T47D (cell line): ENCODE measurements at places on chromosomes 16 and 17.

GRCh38 chr16:70421473-70422311, 17.2 kb downstream of the ST3GAL2 start:
- DNase-seq = no peak

- DNase-seq = peak; percentile 70
These were observed 993 bp downstream of the ERN1 start for GRCh38 chr17:64128787-64129514.

GRCh38 chr17:82019690-82020571, 2.7 kb downstream of the CENPX start:
- DNase-seq = peak; percentile 74

DNA sequence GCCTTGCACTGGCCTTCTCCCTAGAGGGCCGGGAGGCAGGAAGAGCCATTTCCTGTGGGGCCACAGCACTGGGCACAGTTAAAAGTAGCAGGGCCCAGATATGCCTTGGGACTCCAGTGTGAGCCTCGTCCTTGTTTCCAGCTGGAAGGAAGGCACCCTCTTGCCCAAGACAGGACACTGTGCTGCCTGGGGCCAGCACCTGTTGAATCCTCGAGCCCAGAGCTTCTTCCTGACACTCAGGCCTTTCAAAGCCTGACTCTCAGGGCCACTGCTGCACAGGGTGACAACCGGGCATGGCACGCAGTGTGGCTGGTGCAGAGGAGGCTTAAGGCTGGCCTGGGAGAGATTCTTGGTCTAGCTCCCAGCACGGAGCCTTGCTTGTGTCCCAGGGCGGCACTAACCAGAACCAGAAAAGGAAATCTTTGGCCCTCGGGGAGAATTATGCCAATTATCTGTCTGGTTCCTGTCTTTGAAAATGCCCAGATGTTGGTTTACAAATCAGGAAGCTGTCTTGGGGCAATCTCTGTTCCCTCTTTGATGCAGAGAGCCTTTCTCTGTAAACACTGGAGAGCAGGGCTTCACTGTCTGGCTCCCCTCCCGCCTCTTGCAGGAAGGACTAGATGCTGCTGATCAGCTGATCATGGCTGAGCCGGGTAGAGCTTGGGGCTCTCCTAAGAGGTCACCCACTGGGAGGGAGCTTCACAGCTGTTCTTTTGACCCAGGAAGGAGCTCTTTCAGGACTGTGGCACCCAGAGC, 11.1 kb downstream of the LDHD start:
- DNase-seq = no peak

DNA sequence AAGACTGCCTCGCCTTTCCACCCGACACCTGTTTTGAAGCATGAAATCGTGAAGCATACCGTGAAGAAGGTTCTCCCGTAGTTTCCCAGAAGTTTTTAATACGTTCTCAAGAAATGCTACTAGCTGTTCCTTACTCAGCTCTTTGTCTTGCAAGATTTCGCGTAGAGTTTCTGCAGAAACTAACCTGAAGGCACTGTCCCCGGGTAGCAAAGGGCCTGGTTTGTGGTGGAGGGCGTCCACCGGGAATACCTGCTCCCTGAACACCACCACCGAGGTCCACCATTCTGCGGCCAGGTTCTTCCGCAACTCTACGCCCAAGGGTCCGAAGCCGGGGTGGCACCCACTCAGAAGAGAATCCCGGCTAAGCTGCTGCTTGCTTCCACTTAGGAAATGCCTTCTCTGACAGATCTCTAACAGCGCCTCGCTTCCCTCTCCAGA, 487 bp downstream of the POLG2 start:
- no peak for DNase-seq

- DNase-seq = no peak
These were observed 46.1 kb downstream of the RAB11FIP3 start for GRCh38 chr16:471353-472198.
